Activated T-helper 17 cell treated with anti-CD3 and anti-CD28 coated beads, Interleukin-2, amount 50 U/mL, for 72 hours (primary cell): ENCODE measurements at places on chromosomes 3 and 15.
A peak's percentile ranks its signal among the peaks of the same experiment; 100 is the strongest.

- no peak for ATAC-seq
Measured at GRCh38 chr15:85673326-85673725, 121.4 kb downstream of the KLHL25 start.

- ATAC-seq: no peak
Measured at GRCh38 chr15:97461226-97461625, 499.3 kb upstream of the ARRDC4 start.

DNA sequence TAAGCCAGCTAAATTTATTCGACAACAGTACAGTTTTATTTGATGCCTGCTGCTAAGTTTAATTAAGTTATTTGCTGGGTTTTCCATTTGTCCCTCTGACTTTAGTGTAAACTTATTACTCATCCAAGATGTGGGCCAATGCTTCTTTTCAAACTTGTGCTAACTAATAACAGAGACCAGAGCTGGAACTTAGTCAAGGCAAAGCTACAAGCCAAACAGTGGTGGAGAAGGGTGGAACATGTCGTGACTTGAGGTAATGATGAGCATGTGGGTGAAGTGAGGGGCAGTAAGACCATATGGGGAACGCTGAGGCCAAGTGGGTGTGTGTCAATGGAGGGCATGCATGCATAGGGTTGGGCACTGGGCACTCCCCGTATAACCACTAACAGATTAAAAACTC, 63.9 kb downstream of the NMD3 start:
- ATAC-seq: no peak

DNA sequence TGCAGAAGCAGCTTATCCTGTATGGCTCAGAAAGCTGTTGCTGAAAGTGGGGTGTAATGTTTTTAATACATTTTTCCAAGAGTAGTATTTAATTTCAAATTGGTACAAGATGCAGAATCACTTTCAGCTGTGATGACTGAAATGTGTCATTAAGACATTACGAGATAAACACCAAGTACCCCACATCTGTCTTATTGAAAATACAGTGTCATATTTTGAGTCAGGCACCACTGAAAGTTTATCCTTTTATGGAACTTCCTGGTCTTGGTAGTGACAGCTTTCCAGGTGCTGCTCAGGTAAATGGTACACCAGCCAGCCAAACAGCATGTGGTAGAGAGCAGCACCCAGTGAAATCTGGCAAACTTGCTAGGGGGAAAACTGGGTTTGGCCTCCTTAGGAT, 16.9 kb downstream of the ASTE1 start:
- ATAC-seq: peak; percentile 34

DNA sequence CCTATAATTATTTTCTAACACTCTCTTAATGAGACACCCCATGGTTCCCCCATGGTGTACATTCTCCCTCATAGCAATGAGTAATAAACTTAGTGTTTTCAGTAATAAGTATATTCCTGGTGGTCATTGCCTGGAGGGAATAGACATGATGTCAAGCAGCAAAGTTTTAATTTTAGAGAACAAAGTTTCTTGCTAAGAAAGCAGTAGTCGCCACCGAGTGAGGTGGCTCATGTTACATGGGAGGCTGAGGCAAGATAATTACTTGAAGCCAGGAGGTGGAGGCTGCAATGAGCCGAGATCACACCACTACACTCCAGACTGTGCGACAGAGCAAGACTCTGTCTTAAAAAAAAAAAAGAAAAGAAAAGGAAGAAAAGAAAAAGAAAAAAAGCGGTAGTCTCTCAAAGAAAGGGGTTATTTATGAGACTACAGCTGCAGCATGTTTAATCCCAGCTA, 2.4 kb upstream of the ELP6 start:
- ATAC-seq: no peak

GRCh38 chr3:158769952-158770740, 31.7 kb upstream of the MFSD1 start:
- ATAC-seq: no peak

DNA sequence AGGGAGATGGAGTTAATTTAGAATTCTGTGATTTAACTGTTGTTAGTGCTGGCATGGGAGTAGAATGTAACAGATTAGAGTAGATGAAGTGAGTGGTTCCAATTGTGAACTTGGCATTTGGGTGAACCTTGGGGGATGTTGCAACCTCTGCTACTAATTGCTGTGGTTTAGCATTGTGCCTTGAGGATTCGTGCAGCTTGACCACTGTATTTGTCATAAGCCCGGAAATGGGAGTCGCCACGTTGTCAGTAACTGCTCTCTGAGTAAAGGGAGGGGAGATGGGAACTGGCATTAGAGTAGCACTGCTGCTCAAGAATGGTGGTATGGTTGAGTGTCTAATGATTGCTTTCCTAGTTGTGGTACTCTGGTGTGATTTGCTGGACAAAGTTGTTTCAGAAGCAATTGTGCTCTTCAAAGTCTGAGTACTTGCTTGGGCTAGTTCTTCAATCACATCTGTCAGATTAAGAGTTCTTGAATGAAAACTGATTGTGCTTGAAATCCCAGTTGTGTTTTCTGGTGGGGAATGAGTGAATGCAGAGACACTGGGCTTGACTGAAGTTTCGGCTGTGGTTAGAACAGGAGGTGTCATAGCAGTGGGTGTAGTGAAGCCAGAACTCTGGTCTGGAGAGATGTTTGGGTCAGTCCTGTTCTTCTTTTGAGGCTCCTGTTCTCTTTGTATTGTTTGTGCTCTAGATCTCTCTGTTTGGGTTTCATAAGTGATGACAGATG, 15.4 kb downstream of the IGSF10 start:
- no peak for ATAC-seq

DNA sequence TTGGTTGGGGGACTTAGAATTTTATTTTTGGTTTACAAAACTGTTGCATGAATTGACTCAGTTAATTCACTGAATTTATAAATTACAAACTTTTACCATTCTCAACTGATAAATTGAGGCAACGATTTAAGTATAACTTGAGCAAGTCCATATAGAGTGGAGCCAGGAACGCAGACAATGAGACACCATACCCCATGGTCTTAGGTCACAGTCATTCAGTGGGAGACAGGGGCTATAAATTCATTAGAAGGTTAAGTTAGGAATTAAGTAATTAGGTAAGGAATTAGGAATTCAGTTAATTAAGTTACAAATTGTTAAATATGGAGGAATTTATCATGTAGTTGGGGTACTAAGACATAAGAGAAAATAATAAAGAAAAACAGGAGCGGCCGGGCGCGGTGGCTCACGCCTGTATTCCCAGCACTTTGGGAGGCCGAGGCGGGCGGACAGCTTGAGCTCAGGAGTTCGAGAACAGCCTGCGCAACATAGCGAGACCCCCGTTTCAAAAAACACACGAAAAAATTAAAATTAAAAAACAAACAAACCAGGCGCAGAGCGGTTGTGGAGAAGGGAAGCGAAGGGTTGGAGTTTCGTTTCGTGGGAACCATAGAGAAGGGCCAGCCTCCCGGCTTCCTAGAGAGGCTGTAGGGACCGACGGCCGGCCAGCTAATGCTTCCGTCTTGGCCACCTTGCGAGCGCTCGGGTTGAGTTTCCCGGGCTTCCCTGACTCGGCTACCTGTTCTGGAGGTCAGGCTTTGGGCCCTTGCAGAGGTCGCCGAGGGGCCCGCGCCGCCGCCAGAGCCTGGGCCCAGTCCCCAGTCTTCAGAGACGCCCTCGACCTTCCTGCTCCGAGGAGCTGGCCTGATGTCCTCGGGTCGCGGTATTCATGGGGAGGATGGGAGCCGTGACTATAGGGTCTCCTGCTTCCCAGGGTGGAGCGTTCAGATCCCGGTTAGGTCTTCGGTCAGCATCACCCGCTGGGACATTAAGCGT, at the start of gene ZNF619:
Gene ZNF619, plus strand, starts transcription at position 645 of the 993 bp plus-strand sequence. CDS start 858 bp downstream, outside the sequence.
- ATAC-seq: peak; percentile 79

GRCh38 chr3:146342989-146343388, 92.1 kb upstream of the PLSCR4 start:
- no peak for ATAC-seq
